Stimulated activated CD8-positive, alpha-beta memory T cell treated with anti-CD3 and anti-CD28 coated beads, Interleukin-2, amount 100 ng/mL, for 48 hours (primary cell): ENCODE measurements at places on chromosomes 2 and 18.

GRCh38 chr2:203697190-203697589 is 9.2 kb upstream of the CD28 start:
- no peak for DNase-seq

DNA sequence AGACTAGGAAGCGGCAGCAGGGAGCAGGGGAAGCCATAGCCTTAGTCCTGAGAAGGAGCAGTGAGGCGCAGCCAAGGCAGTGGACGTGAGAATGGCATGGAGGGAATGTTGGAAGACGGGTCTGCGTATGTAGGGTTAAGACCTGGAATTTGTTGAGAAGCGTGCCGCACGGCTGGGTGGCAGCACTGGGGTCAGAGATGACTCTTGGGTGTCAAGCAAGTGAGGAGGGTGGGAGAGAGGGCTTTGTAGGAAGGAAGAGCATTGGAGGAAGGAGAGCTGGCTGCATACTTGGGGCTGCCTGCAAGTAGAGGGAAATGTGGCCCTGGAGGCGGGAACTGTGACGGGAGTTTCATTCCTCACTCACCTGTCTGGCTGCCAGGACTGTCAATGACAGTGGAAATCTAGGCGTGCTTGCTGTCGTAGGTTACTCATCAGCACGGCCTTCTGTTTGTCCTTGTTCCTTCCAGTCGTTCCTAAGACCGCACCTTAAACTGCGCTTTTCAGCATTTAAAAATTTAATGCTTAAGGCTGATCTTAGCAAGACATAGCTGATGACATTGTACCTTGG is 108.0 kb downstream of the ITGB1BP1 start:
- no peak for DNase-seq

DNA sequence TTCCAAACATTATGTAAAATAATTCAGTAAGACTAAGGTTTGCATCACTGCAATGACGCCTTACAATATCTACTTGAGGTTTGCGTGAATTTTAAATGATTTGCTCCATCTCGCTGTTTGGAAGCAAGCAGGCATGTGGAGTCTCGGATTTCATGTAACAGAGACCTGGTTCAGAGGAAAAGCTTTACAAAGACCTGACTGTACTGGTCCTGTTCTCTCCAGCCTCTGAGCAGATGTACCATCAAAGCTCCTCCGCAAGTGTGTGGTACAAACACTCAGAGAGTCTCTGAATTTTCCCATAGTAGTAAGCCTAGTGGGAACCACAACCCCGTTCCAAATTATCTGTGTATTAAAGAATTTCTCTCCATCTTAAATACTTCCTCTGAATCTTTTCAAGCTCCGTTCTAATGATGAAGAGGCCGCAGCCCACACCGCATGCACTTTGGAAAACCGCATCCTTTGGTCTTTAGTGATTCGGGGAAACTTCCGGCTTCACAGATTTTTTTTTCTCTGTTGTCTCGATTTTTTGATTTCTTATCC is 728.1 kb upstream of the SOX11 start:
- DNase-seq, result no peak

DNA sequence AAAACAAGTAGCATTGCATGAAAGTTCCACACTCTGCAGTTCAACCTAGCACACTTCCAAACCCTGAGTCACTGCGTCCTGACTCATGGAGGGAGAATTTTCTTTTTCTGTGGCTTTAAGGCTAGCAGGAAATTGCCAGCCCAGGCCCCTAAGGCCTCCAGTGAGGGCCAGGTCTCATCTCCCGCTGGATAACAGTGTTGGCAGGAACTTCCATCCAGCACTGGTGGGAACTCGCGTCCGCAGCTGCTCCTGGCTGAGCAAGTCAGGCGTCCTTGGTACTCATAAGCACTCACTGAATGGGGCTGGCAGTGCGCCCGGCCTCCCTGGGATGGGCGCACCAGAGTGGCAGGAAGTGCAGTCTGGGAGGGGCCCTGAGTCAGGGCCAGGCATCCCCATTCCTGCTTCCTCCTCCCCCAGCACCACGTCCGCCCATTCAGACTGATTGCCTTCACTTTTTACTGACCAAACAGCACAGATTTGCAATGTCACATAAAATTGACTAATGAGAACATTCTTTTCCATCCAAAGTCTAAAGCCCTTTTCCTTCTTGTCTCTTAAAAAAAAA is 14.3 kb downstream of the MALL start:
- no peak for DNase-seq

DNA sequence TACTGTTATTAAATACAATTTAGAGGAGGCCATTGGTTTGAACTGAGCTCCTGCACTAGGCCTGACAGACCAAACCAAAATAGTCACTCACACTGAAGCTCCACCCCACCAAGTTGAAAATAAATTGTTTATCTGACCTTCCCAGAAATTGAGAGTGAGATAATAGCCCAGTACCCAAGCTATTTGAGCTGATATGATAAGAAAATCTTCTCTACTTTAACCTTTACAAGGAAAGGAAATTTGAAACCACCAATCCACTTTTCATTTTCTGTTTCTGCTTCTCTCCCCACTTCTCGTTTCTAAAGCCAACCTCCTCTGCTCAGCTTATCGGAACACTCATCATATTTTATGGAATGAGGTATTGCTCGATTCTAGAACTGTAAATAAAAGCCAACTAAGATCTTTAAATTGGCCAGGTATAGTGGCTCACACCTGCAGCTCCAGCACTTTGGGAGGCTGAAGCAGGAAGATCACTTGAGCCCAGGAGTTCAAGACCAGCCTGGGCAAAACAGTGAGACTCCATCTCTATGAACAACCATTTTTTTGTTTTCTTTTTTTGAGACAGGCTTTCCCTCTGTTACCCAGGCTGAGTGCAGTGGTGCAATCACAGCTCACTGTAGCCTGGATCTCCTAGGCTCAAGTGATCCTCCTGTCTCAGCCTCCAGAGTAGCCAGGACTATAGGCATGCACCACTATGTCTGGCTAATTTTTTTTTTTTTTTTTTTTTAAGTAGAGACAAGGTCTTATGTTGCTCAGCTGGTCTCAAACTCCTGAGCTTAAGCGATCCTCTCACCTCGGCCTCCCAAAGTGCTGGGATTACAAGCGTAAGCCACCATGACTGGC is 13.3 kb upstream of the GALM start:
- no peak for DNase-seq

- DNase-seq, result no peak
Observed at GRCh38 chr18:70462078-70462439, 173.2 kb downstream of the SOCS6 start.
